ENCODE measurements at places on chromosomes 2 and 18.

GRCh38 chr2:239292959-239293774, 107.7 kb downstream of the HDAC4 start:
- DNase-seq: no peak

DNA sequence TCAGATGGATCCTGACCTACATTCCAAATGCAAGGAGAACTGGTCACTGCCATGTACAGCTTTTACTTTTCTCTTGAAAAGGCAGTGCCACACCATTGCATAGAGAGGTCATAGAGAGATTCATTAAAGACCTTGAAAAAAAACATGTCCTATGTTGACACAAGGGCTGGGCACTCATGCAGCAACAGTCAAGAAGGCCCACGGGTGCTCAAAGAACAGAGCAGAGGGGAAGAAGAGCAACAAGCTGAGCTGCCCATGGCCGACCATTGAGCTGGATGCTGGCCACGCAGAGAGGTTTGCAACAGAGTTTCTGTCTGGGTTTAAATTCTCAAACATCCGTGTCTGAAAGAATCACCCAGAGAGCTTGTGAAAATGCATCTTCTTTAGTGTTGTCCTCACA, 99.1 kb downstream of the ADD2 start:
- DNase-seq: no peak

- DNase-seq: peak; percentile 66
Observed at GRCh38 chr2:25587361-25587760, 86.0 kb downstream of the DTNB start.

DNA sequence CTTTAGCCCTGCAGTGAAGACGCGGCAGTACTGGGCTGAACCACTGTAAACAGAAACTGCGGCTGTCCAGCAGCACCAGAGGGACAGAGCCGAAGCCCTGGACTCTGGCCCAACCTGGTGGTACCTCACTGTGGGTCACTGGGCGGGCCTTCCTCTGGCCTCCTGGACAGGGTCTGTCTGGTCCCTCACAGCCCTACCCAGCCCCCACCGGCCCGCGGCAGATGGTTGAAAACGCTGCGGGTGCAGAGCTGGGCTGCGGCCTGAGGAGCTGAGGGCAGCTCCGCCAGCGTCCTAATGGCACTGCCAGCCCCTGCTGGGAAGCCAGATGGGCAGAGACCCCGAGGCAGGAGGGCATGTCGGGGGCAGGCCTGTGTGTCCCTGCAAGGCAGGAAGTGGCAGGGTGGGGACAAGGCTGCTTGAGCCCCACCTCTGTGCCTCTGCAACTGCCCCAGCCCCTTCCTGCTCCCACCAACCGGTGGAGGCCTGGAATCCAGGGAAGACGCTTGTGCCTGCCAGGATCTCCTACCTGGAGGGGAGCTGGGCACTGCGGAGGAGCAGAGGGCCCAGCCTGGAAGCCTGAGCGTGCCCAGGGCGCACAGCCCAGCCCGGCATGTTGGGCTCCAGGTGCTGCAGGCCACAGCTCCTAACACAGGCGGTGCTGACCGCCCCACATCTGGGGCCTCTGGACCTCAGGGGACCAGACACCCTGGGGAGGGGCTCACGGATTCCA, 36.3 kb downstream of the HS6ST1 start:
- no peak for DNase-seq

DNA sequence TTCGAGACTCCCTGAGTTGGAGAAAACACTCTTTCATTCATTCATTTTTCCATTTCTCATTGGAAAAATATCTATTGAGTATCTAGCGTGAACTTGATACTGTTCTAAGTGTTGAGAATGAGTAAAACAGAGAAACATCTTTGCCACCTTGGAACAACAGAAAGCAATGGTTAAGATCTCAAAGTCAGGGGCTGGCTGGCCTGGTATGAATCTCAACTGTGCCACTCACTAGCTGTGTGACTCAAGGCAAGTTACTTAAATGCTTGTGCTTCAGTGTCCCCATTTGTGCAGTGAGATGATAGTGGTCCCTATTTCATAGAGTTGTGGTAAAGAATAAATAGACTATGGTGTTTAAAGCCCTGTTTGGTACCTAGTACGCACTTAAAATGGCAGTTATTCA, 415.2 kb downstream of the NBAS start:
- DNase-seq: peak; percentile 37

DNA sequence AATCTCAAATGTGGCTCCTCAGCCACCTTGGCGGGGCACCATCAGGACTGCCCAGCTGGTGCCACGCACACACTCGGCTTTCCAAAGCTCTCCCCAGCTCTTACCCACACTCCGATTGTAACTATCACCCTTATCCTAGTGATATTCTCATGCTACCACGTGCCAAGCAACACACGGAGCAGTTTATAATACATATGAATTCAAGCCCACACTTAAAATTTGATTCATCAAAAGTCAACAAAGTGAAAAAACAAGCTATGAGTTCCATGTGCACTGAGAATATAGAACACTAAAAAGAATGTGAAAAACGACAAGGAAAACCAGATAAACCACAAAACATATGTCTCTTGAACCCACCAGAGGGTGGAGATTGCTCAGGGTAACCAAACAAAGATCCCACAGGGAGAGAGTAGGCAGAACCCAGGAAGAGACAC, 31.6 kb downstream of the LONRF2 start:
- no peak for DNase-seq

- DNase-seq: no peak
Observed at GRCh38 chr2:44191739-44192138, 23.1 kb downstream of the PPM1B start.

DNA sequence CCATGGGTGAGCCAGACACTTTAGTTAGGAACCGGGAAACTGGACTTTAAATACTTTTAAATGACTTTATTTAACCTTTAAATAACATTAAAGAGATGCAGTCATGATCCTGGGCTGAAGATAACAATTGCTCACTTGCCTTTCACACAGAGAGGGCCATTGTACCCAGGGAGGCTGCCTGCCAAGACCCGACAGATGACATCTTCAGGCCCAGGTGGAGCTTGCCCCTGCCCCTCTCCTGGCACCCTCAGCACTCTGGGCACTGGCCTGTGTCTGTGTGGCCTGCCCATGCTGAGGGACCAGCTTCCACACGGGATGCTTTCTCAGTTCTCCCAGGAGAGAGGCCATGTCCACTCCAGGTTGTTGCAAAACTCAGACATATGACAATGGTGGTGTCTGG, 216.4 kb upstream of the MYT1L start:
- DNase-seq: no peak

GRCh38 chr2:226609366-226609765, 190.3 kb downstream of the IRS1 start:
- DNase-seq: no peak

DNA sequence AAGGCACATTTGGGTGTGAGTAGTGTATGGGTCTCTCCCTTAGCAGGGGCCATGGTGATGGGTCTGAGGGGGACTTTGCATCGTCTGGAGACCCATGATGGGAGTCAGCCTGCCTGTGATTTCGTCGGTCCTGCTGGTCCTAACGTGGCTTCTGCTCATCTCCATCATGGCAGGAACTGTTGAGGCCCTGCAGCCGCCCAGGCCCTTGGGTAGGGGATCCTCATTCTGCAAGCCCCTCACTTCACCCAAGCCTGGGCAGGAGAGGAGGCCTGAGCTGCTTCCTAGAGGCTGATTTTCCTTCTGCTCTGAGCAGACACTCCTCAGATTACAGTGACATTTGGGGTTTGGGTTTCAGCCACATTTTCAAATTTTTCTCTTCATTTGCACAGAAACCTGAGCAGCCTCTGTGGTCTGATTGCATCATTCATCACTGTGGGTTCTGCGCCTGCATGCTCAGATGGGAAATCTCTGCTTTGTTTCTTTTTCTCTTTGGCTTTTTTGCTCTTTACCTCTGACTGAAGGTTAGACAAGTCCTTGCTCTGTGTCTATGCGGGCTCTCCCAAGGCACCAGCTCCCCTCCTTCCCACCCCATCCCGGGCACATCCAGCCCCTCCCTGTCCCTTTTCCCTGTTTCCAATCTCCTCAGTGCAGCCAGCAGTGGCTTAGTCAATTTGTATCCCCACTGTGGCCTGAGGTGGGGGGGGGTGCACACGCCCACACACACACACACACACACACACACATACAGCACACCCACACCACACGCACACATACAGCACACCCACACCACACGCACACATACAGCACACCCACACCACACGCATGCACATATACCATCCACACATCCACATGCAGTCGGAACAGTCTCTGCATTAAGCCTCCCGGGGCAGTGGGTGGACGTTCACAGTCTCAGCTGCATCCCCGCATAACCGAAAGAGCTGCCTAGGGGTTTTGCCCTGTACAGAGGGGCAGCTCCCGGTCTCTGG, 305.4 kb upstream of the HS6ST1 start:
- peak; percentile 72 for DNase-seq

- no peak for DNase-seq
Observed at GRCh38 chr2:130351711-130352110, 4.1 kb upstream of the PTPN18 start.

- DNase-seq: no peak
Observed at GRCh38 chr2:74741629-74742028, 87.6 kb downstream of the SEMA4F start.

GRCh38 chr18:58779529-58779928, 85.1 kb upstream of the ZNF532 start:
- no peak for DNase-seq

DNA sequence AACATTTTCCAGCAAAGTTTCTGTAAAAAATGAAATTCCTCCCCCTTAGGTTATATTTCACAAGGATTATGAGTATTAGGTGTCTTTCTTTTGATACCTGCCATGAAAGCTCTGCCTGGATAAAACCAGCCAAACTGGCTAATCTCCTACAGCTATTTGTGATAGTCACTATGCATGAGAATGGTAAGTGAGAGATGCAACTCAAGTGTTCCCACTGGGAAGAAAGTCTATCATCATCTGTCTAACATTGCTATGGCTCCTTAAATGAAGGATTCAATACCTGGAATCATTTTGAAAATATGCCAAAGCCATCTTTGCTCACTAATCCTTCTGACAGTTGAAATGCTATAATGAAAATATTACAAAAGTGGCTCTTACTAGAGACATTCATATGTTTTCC, 339.9 kb upstream of the LRRTM4 start:
- no peak for DNase-seq

- DNase-seq: no peak
Observed at GRCh38 chr2:67067656-67068055, 329.5 kb upstream of the ETAA1 start.

GRCh38 chr2:235921508-235922191, 246.5 kb downstream of the GBX2 start:
- no peak for DNase-seq

- DNase-seq: no peak
Observed at GRCh38 chr2:209523867-209524266, 100.0 kb downstream of the MAP2 start.

DNA sequence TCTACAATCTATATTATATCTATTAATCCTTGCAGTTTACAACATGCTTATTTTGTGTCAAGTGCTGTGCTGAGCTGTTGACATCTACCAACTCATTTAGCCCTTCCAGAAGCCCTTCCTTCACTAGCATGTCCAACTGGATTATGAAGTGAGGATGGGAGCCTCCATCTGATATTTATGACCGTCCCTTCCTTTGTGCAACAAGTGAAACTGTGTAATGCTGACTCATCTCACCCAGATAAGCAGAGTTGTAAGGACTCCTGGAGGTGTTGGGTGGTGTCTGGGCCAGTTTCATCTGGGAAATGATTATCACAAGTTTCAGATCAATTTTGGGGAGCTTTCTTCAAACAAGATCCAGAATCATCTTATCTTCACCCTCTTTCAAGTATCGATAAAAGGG, 156.6 kb upstream of the ETAA1 start:
- no peak for DNase-seq

DNA sequence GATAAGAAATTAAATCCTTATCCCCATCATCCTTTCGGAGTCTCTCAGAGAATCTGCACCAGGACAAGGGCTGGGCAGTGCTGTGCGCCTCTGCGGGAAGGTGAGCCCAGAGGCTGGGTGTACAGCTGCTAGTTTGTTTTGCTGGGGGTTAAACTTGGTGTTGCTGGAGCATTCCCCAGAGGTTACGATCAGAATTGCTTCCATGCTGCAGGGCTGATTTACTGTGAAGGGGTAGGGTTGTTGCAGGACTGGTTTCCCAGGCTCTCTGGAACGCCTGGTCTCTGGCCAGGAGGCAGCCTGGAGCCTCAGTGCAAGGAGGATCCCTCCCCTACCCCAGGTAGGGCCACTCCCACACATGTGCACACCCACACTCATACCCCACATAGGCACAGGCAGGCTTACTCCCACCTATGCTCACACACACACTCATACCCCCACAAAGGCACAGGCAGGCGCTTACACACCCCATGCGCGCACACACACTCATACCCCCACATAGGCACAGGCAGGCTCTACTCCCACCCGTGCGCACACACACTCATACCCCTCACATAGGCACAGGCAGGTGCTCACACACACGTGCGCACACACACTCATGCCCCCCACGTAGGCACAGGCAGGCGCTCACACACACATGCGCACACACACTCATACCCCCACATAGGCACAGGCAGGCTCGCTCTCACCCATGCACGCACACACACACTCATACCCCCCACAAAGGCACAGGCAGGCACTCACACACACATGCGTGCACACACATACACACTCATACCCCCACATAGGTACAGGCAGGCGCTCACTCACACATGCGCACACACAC, 11.3 kb downstream of the CNNM4 start:
- DNase-seq: no peak

All from activated CD4-positive, alpha-beta T cell treated with anti-CD3 and anti-CD28 coated beads for 36 hours (primary cell).